T-helper 2 cell (primary cell): ENCODE measurements at places on chromosomes 6 and 20.

DNA sequence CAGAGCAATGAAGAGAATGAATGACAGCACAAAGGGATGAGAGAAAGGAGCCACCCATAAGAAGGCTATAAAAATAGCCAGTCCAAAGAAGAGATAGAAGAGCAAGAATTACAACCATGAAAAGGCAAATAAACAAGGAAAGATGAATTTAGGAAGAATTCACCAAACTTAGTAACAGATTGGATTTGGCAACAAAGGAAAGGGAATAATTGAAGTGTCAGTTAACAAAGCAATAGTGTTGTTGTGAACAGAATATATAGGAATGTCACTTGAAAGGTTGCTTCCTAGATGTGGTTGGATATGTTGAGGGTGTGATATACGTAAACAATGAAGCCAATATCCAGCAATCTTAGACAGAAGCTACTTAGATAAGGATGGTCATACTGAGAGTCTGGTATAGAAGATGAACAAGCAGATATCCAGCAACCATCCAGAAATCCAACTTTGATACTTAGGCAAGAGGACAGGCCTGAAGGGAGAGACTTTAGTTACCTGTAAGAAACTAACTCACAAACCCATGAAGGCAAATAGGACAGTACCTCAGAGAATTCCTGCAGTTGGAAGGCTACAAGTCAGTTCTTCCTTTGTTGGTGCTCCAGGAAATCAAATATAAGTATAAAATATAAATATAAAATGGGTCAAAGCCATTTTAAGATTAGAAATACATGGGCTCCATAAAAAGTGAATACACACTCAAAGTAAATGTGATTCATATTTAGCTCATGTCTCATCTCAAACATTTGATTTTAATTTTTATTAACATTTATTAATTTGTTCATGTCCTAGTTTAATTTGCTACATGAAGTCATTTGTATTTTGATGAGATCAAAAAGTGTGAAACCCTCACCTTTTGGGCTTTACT lies 106.5 kb downstream of the HFE start:
- no peak for DNase-seq

DNA sequence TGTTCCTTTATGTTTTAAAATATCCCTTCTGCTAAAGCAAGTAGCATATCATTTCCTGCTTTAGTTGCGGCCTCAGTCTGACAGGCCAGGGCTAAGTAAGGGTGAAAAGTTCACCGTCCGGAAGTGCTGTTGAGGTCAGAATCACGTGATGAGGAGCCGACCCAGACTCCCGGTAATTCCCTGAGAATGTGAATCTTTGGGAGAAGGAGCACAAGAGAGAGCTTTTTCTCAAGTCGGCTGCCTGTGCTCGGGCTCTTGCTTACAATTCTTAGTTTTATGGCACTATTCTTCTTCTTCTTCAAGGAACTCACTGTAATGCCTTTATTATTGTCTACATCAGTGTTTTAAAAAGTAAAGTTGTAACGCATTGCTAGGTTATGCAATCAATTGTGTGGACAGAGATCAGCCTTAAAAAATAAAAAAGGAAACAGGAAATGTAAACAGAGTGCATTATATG lies 309.3 kb downstream of the PRL start:
- DNase-seq: no peak

GRCh38 chr20:1489325-1489724 lies 1.9 kb downstream of the SIRPB2 start:
- DNase-seq: no peak

- no peak for DNase-seq
These were observed 497.1 kb upstream of the ARID1B start for GRCh38 chr6:156280065-156280464.

GRCh38 chr6:169943241-169944060 lies 192.0 kb downstream of the ERMARD start:
- DNase-seq: no peak

GRCh38 chr20:33549229-33549999 lies 59.5 kb downstream of the CBFA2T2 start:
- DNase-seq: no peak

DNA sequence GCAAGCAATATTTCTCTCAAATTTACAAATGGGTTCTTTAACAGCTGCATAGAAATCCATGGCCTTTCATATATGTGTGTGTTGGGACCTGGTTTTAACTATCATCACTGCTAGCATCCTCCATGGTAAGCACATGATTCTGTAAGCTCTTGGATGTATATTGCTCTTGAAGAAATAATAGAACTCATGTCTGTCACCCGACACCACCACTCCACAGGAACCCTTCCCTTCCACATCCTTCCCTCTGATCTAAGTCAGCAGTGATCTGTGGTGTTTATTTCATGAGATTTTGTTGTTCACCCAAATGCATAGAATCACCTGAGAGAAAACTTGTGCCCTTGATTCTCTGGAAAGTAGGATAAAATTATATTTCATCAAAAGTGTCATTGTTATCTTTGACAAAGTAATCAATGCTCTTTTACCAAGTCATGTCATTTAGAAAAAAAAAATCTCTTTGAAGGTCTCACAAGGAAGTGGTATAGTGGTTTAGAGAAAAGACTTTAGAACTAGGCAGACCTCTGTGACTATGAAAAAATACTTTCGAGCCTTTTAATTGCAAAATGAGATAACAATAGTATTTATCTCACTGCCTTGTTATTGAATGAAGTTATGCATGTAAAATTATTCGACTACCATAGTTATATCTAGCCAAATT lies 649.8 kb upstream of the SLC35B3 start:
- DNase-seq: no peak

DNA sequence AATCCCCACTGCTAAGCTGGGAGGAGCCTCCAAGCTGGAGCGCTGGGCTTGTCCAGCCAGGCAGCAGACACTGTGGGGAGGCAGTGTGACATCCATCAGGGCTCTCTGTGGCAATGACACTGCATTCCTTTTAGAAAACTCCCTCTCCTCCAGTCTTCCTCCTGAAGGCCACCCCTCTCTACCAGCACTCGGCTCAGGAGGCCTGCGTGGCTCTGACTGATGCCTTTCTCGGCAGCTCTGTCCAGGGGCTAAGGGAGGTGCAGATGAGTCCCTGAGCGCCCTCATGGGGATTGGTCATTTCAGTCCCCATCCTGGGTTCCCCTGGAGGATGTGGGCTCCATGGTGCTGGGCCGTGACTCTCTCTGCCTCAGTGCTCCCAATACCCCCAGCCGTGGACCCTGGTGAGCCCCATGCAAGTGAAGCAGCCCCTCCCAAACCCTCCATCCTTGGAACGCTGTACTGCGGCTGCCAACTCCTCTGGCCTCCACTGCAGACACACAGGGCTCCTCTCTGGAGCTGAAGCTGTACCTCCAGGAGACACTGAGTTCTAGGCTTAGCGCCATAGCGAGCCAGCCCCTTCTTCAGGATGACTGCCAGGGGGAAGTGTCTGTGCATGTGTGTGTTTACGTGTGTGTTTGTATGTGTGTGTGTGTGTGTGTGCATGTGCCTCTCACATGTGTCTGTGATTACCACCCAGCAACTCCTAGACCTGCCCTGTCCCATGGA lies 209.6 kb downstream of the ERMARD start:
- DNase-seq: no peak
